CD4-positive, alpha-beta T cell treated with Interleukin-21 for 1 hour (primary cell): ENCODE measurements at places on chromosomes 12 and 14.

- no peak for DNase-seq
Observed at GRCh38 chr12:12540261-12541013, 22.2 kb downstream of the DUSP16 start.

DNA sequence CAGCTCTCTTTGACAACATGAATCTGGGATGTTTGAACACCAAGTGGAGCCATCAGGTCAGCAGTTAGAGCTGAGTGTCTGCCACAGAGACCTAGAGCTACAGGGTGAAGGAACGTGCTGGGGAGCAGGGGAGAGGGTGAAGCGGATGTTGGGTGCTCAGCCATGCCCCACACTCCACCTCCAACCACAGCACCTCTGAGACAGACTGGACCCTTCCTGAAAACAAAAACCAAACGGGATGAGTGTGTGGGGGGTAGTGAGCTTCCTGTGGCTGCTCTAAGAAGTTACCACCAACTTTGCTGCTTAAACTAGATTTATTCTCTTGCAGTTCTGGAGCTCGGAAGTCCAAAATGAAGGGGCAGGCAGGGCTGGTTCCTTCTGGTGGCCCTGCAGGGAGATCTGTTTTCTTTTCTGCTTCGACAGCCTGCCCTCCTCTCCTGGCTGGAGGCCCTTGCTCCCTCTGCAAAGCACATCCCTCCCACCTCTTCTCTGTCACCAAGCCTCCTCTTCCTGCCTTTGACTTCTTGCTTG lies 5.6 kb upstream of the GOLGA3 start:
- DNase-seq: peak; percentile 21

DNA sequence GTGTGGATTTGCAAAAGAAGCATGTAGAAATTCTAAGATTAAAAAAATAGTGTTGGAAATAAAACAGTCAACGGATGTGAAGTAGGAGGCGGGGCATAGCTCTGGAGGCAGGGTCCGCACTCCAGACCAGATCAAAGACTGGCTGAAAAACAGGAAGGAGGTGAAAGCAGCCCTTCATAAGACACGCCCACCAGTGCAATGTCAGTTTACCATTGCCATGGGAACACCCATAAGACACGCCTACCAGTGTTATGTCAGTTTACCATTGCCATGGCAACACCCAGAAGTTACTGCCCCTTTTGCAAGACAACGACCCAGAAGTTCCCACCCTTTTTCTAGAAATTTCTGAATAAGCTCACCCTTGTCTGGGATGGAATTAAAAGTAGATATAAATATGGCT lies 87.1 kb downstream of the FZD10 start:
- DNase-seq: no peak

- no peak for DNase-seq
Observed at GRCh38 chr12:92899386-92900001, 29.6 kb downstream of the EEA1 start.

- no peak for DNase-seq
Observed at GRCh38 chr14:97212399-97212798, 415.2 kb downstream of the VRK1 start.

DNA sequence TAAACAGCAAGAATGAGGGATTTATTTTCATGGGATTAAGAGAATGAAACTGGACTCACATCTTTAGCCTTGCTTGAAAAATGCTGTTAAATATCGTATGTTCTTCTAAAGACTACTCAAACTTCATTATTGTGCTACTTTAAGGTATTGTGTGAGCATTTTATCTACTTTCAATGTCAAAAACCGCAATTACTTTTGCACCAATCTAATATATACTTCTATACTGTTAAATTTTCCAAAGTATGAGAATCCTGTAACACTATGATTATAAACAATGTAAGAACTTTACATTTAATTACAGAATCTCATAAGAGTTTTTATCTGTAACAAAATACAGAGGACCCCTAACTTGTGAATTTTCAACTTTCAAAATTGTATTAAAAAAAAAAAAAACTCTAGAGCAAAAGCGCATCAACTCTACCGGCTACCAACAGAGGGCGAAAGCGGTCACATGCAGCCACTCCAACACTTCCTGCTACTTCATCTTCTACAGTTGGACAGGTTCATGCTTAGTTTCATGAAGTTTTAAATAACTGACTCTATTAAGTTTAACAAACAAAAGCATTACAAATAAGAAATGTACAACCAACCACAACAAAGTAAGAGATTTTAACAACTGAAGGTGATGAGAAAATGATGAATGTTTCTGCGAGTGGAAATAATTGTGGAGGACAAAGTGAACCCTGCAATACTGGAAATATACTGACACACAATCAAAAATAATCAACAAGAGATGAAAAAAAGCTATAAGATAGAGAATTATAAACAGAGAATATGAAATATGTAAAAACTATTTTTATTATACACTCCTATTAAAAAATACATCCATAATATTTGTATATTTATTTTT lies 210.9 kb downstream of the MED13L start:
- peak; percentile 61 for DNase-seq

GRCh38 chr14:68471964-68472508 lies 320.8 kb downstream of the ZFP36L1 start:
- no peak for DNase-seq

- DNase-seq: no peak
Observed at GRCh38 chr12:10361084-10361483, 28.8 kb downstream of the KLRK1 start.

DNA sequence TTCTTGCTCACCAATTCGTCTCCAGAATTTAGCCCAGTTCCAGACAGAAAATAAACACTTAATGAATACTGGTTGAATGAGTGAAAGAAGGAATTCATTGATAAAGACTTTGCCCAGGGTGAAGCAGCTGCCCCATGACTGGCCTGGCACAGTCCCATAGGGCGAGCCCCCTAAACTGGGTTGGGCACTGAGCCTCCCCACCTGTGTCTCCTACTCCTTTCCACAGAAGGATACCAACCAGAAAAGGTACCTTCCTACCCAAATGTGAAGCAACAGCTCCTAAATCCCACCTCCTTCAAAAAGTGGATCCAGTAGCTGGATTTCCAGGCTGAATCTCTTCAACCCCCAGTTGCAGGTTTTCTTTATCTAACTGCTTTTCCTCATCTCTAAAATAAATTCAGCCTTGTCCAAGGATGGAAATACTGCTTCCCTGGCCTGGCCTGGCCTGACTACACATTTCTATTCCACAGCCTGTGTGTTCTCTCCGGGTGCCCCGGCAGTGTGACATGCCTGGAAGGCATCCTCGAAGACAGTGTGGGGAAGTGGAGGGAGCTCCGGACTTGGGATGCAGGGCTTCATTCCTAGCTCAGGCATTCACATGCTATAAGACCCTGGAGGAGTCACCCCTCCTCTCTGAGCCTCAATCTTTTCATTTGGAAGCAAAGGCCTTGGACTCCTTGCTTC lies 7.6 kb downstream of the KRT3 start:
- DNase-seq: no peak

DNA sequence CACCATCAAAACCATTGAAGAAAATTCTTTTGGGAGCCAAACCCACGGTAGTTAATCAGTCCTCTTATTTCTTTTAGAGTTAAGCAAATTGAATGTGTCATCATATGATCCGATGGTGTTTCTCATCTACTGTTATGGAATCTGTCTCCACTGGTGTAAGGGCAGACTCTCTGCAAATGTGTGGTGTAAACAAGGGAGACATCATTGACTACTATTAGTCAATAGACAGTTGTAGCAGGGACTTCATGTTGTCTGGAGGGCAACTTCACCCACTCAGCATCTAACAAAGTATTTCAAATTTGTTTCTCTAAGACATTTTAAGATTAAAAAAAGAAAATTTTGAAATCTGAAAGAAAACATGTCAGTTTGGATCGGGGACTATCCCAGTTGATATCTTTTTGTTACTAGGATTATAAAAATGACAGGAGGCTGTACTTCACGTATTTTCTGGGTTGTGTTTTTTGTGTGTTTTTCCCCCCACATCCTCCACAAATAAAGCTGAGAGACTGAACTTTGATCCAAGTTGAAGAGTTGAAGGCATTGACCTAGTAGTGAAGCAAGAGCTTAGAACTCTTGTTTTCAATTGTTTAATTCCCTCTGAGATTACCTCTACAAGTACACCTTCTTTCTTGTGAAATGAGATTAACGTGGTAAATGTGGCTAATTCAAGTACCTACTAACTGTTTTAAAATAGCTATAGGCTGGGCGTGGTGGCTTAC lies 4.0 kb downstream of the GOLGA5 start:
- DNase-seq: no peak

- no peak for DNase-seq
Observed at GRCh38 chr12:93790472-93791152, 113.4 kb downstream of the CRADD start.

- DNase-seq: peak; percentile 84
Observed at GRCh38 chr14:88005050-88005481, at the start of gene GPR65. Gene GPR65 (plus strand): TSS chr14:88005135. CDS start chr14:88010848, 5,713 bp downstream.
